Heart left ventricle (tissue), 16 donors: ENCODE measurements at places on chromosomes 7 and 10. TPM values are rescaled to one million over a fixed set of nuclear protein-coding genes. Genes with fewer than 3 reads are reported as not detected.

- DNase-seq: no peak
These were observed 35.9 kb downstream of the PTPRE start for GRCh38 chr10:127942811-127943210.

- no peak for DNase-seq
These were observed 23.3 kb upstream of the ZNF273 start for GRCh38 chr7:64879800-64880199.

DNA sequence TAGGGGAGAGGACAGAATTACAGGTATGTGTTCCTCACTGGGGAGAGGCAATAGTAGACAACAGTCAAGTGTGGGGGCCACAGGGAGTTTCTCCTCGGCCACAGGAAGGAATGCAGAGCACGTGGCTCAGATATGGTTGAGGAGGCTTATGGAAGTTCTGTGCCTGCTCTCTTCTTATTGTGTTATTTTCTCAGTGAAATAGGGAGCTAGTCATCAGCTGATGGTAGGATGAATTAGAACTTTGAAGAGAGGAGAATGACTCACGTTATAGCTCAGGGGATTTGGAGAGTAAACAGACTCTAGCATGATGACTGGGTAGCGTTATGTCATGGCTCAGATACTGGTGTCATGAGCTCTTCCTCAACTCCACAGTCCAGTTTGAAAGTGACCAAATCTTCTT, 308.3 kb upstream of the IGFBP3 start:
- DNase-seq: no peak

GRCh38 chr10:33963729-33964128, 629.3 kb upstream of the NRP1 start:
- no peak for DNase-seq

DNA sequence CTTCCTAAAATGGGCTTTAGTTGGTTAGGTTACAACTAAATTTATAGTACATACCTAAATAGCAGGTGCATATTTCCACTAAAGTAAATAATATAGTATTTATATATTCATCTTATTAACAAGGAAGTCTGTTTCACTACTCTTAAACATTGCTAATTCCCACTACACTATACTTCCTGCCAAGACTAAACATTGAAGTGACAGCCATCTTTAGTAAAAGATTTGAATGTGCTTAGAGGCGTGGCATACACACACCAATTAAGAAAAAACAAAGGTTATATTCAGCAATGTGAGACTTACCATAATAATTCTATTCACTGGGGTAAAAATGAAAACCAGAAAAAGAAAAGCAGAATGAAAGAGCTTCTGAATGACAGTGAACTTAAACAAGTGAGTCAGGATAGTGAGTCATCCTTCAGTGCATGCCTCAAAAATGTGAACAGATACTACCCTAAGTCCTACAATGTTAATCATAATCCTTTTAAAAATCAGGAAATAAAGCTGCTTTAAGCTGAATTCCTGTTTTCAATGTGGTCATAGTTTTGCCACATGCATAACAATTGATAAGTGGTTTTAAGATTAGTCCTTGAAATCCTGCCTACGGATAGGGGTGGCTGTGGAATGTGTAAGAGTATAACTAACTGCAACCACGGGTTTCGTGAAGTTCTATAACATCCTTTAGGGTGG, 59.4 kb downstream of the USP6NL start:
- no peak for DNase-seq

GRCh38 chr7:42745357-42746059, 166.4 kb downstream of the C7orf25 start:
- DNase-seq: peak; percentile 25

- peak; percentile 24 for DNase-seq
These were observed at the start of gene TMEM229A for GRCh38 chr7:124032369-124033094. Gene TMEM229A (minus strand): TSS chr7:124033067. CDS start chr7:124033003, 64 bp downstream.

- no peak for DNase-seq
These were observed 45.5 kb downstream of the CREM start for GRCh38 chr10:35172146-35172545.

DNA sequence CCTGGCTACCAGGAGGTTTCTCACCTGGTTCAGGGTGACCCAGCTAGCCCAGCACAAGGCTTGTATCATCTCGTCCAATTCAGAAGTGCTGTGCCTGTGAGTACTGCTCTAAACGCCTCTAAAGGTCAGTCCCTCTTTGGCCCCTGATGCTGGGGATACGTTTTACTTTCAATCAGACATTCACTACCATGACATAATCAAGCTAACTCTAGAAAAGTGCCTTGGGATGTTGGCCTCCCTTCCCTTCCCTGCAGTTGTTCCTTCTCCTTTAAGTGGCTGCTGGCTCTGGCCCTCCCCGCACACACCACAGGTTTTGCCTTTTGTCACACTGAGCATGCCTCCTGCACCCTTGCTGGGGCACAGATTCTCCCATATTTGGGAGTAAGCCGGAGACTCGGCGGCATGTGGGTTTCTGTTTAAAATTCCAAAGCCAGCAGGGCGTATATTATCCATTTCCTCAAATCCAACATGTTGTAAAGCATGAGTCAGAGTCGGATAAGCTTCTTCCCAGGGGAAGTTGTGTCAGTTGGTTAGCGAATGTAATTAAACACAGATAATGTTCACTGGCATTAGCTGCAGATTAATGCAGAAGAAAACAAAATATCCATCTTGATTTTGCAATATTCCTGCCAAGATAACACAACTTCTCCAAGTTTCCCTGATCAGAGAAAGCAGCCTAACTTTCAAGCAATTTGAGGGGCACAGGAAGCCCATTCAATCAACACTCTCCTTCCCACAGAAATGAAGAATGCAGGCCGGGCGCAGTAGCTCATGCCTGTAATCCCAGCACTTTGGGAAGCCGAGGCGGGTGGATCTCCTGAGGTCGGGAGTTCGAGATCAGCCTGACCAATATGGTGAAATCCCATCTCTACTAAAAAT, 31.8 kb upstream of the VCL start:
- DNase-seq: peak; percentile 87

DNA sequence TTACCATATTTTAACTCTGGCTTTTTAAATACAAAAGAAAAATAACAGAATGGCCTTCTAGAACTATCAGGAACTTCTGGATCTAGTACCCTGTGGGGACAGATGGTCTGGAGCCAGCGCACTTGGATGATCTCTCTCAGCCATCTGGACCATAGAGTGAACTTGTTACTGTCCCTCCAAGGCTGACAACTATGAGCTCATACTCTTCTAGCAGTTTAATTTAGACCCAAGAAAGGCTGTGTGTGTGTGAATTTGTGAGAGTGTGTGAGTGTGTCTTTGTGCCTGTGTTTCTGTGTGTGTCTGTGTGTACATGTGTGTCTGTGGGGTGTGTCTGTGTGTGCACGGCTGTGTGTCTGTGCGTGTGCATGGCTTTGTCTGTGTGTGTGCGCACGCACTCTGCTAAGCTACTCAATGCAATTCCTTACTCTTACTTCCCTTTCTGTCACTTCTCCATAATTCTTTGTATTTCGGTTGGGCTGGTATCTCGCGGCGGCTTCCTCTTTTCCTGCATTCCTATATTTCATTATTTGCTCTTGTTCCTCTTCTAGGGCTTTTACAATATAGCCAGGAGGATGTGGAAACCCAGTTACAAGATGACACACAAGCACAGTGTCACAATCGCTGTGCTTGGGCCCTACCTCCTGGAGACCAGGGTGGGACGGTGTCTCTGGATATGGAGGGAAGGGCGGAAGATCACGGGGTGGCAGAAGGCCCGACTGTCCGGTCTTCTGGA, 51.9 kb downstream of the IKZF1 start:
- peak; percentile 75 for DNase-seq

GRCh38 chr7:106736123-106736507, 75.2 kb upstream of the CCDC71L start:
- DNase-seq: no peak

DNA sequence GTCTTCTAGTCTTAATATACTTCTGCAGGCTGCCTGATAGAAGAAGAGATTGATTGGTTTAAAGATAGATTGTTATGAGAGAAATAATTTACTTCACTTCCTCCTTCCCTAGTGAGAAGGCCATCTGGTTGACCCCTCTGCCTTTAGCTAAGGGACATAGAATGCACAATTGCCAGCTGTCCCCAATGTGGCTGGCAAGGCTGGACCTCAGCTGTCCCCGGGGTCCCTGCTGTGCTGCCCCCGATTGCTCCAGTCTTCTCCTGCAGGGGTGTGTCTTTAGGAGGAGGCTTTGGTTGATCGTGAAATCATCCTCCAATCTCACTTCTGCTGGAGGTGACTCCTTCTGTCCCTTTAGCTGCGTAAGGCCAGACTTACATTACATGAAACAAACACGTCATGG, 388.5 kb downstream of the DPP6 start:
- DNase-seq: no peak

DNA sequence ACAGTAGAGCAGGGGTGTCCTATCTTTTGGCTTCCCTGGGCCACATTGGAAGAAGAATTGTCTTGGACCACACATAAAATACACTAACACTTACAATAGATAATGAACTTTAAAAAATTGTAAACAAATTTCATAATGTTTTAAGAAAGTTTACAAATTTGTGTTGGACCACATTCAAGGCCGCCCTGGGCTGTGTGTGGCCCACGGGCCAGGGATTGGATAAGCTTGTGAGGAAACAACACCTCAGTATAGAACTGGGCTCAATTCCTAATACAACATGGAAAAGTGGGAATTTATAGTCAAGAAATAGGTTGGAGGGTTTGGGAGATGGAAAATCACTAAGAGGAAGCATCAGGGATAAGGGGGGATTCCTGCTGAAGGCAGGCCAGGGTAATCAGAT, 17.7 kb downstream of the ZNF277 start:
- DNase-seq: no peak

GRCh38 chr7:22173685-22174573, 183.0 kb downstream of the RAPGEF5 start:
- DNase-seq: no peak

GRCh38 chr10:116809483-116810119, 39.7 kb upstream of the ENO4 start:
- no peak for DNase-seq

GRCh38 chr7:55425141-55425752, 60.1 kb downstream of the LANCL2 start:
- no peak for DNase-seq

- DNase-seq: no peak
These were observed 725.4 kb downstream of the INHBA start for GRCh38 chr7:40977533-40977932.

- DNase-seq: no peak
These were observed 179.4 kb downstream of the ARID5B start for GRCh38 chr10:62080905-62081304.

DNA sequence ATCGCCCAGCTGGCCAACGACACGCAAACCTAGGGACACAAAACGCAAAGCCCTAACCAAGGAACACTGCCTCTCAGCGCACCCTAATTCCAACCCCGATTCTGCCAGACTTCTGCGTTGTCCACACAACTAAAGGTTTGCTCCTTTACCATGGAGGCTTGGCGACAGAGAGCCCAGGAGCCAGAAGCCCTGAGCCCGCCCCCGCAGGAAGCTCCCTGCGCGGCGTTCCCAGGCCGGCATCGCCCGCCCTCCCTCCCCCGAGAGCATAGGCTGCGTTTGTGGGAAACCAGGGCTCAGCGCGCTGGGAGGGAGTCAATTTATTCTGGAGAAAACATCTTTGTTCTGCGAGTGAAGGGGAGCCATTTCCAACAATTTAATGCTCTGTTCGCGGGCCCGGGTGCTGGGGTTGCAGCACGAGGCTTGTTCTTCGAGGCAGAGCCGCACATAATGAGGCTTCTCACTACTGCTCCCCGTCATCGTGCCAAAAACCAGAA, 103.9 kb downstream of the GRID1 start:
- DNase-seq: no peak

GRCh38 chr10:124126145-124126982, 33.0 kb upstream of the CHST15 start:
- no peak for DNase-seq

DNA sequence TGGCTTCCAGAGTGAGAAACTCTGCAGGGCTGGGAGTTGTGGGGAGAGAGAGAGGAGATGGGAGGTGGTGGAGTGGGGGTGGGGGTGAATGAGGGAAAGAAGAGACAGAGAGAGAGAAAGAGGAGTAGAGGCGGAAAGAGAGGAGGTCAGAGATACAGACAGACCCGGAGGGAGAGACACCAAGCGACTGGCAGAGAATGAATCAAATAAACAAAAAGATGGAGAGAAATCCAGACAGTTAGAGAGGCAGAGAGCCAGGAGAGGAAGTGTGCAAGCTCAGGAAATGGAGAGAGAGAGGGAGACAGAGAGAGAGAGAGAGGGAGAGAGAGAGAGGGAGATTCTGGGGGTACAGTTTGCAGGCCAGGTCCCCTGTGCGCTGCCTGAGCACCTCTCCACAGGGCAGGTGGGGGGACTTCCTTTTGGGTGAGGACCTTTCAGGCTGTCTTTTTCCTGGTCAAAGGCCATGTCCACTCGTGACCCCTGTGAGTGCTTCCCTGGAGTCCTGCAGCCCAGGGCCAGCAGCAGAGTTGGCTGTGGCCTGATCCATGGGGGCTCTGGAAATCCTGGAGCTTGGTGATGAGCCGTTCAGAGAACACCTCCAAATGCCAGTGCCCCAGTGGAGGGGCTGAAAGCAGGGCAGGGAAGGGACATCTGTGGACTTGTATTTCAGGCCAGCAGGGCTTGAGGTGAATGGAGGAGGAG, 25.0 kb upstream of the PCBD1 start:
- peak; percentile 16 for DNase-seq

- no peak for DNase-seq
These were observed 170.9 kb upstream of the INHBA start for GRCh38 chr7:41873741-41874140.

GRCh38 chr10:75358835-75359421, 42.6 kb downstream of the ZNF503 start:
- DNase-seq: no peak

DNA sequence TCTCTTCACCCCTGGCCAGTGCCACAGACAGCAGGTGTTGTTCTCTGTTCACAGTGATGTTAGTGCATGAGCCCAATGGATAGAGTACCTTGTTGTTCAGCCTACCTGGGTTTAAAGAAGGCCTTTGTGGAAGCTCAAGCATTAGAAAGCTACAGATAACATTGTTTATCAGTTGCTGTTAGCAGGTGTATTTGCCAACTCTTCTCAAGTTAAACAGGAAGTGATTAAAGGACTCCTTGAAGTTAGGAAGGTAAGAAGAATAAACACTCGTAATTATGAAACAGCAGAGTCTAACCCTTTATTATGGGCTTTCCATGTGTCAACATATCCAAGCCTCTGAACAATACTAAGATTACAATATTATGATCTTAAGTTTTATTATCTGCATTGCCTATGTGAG, 25.9 kb downstream of the RGR start:
- DNase-seq: no peak

HTR5A gene
- not detected for total RNA-seq

ZNF804B gene
- not detected for total RNA-seq

ANKRD22 gene
- not detected for total RNA-seq

OLAH gene
- total RNA-seq: not detected

MSMB gene
- total RNA-seq: not detected

PLXDC2 gene
- total RNA-seq: 10.7 TPM

TSPAN15 gene
- 7.6 TPM for total RNA-seq

FAM20C gene
- 26.7 TPM for total RNA-seq

RET gene
- total RNA-seq: 0.44 TPM

SPDYE6 gene
- total RNA-seq: not detected

EGR2 gene
- total RNA-seq: 1.5 TPM

LRRC18 gene
- not detected for total RNA-seq
